Activated CD4-positive, CD25-positive, alpha-beta regulatory T cell treated with anti-CD3 and anti-CD28 coated beads, Interleukin-2, amount 50 U/mL, for 24 hours (primary cell): ENCODE measurements at places on chromosomes 2 and 18.

GRCh38 chr2:176178038-176178756 lies 10.3 kb upstream of the HOXD1 start:
- ATAC-seq, result no peak

GRCh38 chr2:199310771-199311585 lies 146.8 kb downstream of the SATB2 start:
- no peak for ATAC-seq

DNA sequence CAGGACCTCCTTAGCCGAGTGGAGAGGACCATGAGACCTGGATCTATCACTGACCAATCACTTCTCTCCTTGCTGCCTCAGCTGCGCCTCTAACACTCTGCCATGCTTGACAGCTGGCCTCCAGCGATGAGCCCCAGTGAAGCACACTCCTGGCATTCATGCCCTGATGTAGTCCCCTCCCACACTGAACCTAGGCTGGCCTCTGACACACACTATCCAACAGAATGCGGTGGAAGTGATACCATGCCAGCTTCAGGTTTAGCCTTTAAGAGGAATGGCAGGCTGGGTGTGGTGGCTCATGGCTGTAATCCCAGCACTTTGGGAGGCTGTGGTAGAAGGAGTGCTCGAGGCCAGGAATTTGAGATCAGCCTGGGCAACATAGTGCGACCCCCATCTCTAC lies 73.7 kb upstream of the LAPTM4A start:
- no peak for ATAC-seq

DNA sequence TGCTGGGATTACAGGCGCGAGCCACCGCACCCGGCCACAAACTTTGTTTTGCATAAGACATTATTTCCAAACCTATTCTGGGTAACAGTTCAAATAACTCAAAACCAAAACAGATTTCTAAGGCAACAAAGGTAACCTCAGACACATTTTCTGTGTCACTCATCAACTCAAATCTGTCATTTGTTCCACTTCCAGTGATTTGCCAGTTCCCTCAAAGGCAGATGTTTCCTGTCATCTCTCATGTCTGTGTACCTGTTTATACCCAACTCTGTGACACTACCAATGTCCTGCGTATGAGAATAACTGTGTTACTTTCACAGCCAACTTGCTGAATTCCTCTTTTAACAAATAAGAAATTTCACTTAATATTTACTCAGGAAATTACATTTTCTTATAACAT lies 54.4 kb downstream of the SCN3A start:
- ATAC-seq, result no peak
